ENCODE measurements at places on chromosomes 2 and 18. TPM values are rescaled to one million over a fixed set of nuclear protein-coding genes. Genes with fewer than 3 reads are reported as not detected.

- no peak overlapping the region for H3K4me3 ChIP-seq
- peaks cover 4% of the 10 kb centered on the region for H3K4me1 ChIP-seq
- H3K36me3 ChIP-seq, result no peaks in the 10 kb centered on the region
- no peak for DNase-seq
Observed at GRCh38 chr2:233915128-233915527, 2.0 kb upstream of the TRPM8 start.

The SDC1 gene
- 0.67 TPM for total RNA-seq

DNA sequence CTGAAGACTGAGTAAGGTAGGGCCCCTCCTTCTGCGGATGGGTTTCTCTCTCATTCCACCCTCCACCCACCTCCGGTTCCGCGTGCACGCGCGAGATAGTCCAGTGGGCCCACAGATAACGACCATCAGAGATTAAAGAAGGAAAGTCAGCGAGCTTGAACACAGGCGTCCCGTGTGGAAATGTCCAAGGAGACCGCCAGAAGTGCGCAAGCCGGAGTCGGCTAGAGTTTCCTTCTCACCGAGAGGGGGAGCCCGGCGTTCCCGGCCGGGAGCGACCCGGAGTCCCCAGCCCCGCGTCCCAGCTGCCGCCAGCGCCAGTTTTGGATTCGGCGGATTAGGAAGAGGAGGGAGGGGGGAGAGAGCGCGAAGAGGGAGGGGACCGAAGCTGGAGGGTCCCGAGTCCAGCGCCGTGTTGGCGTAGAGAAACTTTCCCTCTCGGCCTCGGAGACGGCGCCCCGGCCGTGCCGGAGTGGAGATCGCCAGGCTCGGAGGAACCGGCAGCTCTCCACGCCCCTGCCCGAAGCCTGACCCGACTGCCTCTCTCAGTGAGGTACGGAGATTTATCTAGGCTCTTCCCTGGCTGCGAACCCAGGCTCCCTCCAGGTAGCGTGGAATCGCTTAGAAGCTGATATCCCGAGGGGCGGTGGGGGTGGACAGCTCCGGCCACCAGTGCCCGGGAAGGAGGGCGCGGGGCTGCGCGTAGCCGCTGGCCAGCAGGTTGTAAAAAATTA, at the start of gene GULP1:
GULP1 (plus strand) TSS at position 258 of the 731 bp plus-strand sequence. CDS start 185,829 bp downstream, outside the sequence.
- H3K27ac ChIP-seq, result no peak within 1 kb of the TSS
- peak; percentile 7 for DNase-seq
- no peak within 1 kb of the TSS for H3K4me3 ChIP-seq
- no peaks in the 10 kb centered on the region for H3K36me3 ChIP-seq
- peaks cover 41% of the 10 kb centered on the region for H3K27me3 ChIP-seq

The INPP4A gene
- 34.8 TPM for total RNA-seq

The CHN1 gene
- 3.3 TPM for total RNA-seq

DNA sequence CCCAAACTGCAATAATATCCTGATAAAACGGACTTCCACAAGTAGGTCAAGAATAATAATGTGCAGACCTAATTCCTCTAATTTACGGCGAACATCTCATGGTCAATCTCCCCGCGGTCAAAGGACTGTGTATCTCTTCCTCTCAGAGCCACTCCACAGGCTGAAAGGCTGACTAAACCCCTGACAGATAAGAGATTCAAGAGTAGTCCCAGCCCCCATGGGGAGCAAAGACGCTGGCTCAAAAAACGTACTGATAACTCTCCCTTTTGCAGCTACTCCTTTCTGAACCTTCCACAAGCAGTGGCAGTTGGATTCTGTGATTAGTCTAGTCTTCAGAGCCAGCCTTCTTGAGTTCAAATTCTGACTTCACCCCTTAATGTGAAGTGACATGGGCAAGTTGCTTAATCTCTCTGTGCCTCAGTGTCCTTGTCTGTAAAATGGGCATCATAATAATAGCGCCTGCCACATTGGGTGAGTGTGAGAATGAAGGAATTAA, 19.7 kb upstream of the IL18R1 start:
- peaks cover 4% of the 10 kb centered on the region for H3K27me3 ChIP-seq
- no peak overlapping the region for H3K4me3 ChIP-seq
- DNase-seq, result no peak
- no peak overlapping the region for H3K27ac ChIP-seq

The EPHA4 gene
- total RNA-seq, result 1.3 TPM

- H3K36me3 ChIP-seq, result peaks cover 37% of the 10 kb centered on the region
- no peaks in the 10 kb centered on the region for H3K27me3 ChIP-seq
- no peak overlapping the region for H3K27ac ChIP-seq
- H3K4me3 ChIP-seq, result no peak overlapping the region
- no peaks in the 10 kb centered on the region for H3K4me1 ChIP-seq
Observed at GRCh38 chr18:46832849-46833248, 76.0 kb upstream of the ST8SIA5 start.

GRCh38 chr2:226883296-226883795, 47.5 kb downstream of the RHBDD1 start:
- H3K4me1 ChIP-seq, result peaks cover 10% of the 10 kb centered on the region
- H3K27ac ChIP-seq, result no peak overlapping the region
- H3K36me3 ChIP-seq, result peaks cover 47% of the 10 kb centered on the region
- no peaks in the 10 kb centered on the region for H3K27me3 ChIP-seq
- DNase-seq, result no peak
- H3K4me3 ChIP-seq, result no peak overlapping the region

- H3K27me3 ChIP-seq, result peaks cover 2% of the 10 kb centered on the region
- DNase-seq, result no peak
- H3K36me3 ChIP-seq, result no peaks in the 10 kb centered on the region
- H3K27ac ChIP-seq, result no peak overlapping the region
- H3K4me3 ChIP-seq, result no peak overlapping the region
- H3K4me1 ChIP-seq, result peaks cover 11% of the 10 kb centered on the region
Observed at GRCh38 chr18:67379981-67380380, 136.5 kb downstream of the DSEL start.

GRCh38 chr2:81007104-81007503, 702.6 kb upstream of the LRRTM1 start:
- DNase-seq, result no peak
- H3K4me1 ChIP-seq, result no peaks in the 10 kb centered on the region
- no peaks in the 10 kb centered on the region for H3K27me3 ChIP-seq
- no peak overlapping the region for H3K27ac ChIP-seq
- peaks cover 1% of the 10 kb centered on the region for H3K36me3 ChIP-seq
- H3K4me3 ChIP-seq, result no peak overlapping the region

DNA sequence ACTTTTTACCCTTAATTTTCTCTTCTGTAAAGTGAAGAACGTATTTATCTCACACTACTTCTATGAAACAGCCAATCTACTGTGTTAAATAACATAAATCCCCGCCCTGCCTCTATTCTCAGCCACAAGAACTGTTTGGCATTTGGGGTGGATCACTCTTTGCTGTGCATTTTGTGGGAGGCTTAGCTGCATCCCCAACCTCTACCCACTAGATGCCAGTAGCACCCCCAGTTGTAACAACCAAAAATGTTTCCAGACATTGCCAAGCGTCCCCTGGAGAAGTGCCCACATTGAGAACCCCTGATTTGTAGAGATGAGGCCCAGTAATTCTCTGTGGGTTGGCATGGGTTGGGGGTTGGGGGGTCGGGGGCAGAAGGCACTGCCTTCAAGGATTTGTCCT, 94.7 kb upstream of the BOD1L2 start:
- H3K27me3 ChIP-seq, result peaks cover 11% of the 10 kb centered on the region
- no peaks in the 10 kb centered on the region for H3K36me3 ChIP-seq
- DNase-seq, result no peak
- no peak overlapping the region for H3K4me3 ChIP-seq

GRCh38 chr2:28896906-28897305, 2.4 kb downstream of the WDR43 start:
- peaks cover 16% of the 10 kb centered on the region for H3K36me3 ChIP-seq
- peak overlapping the region; percentile 100 for H3K4me3 ChIP-seq
- H3K27ac ChIP-seq, result no peak overlapping the region

The RAB10 gene
- total RNA-seq, result 93.0 TPM

The KRTCAP3 gene
- total RNA-seq, result 5.0 TPM

The TEX44 gene
- not detected for total RNA-seq

GRCh38 chr2:69344305-69344704, 42.7 kb downstream of the GFPT1 start:
- peaks cover 15% of the 10 kb centered on the region for H3K4me1 ChIP-seq
- no peak overlapping the region for H3K27ac ChIP-seq
- H3K27me3 ChIP-seq, result no peaks in the 10 kb centered on the region
- H3K4me3 ChIP-seq, result no peak overlapping the region
- H3K36me3 ChIP-seq, result peaks cover 29% of the 10 kb centered on the region

GRCh38 chr18:68660354-68661183, 54.3 kb downstream of the TMX3 start:
- H3K27ac ChIP-seq, result no peak overlapping the region
- H3K27me3 ChIP-seq, result no peaks in the 10 kb centered on the region
- DNase-seq, result no peak
- no peak overlapping the region for H3K4me3 ChIP-seq
- no peaks in the 10 kb centered on the region for H3K36me3 ChIP-seq

The IFT172 gene
- total RNA-seq, result 9.2 TPM

The RAB31 gene
- 0.38 TPM for total RNA-seq

The ALPI gene
- not detected for total RNA-seq

DNA sequence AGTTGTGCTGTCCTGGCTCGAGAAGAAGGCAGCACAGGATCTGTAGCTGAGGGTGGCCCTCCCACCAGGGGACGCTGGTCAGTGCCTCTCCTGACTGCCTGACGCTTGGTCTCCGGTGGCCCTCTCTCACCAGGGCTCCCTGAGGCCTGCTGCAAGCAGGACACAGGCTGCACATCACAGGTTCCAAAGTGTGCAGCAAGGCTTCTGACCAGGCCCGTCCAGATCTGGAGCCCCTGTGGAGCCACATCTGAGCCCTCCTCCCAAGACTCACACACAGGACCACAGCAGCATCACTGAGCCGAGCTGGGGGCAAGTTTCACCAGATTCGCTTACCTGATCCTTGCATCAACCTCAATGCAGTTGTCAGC, 12.1 kb downstream of the AMER3 start:
- H3K4me3 ChIP-seq, result no peak overlapping the region
- H3K4me1 ChIP-seq, result no peaks in the 10 kb centered on the region
- H3K27me3 ChIP-seq, result peaks cover 10% of the 10 kb centered on the region

- no peak for DNase-seq
- no peaks in the 10 kb centered on the region for H3K27me3 ChIP-seq
- H3K4me3 ChIP-seq, result no peak overlapping the region
- no peaks in the 10 kb centered on the region for H3K4me1 ChIP-seq
- no peak overlapping the region for H3K27ac ChIP-seq
Observed at GRCh38 chr2:57677296-57677695, 369.3 kb upstream of the VRK2 start.

DNA sequence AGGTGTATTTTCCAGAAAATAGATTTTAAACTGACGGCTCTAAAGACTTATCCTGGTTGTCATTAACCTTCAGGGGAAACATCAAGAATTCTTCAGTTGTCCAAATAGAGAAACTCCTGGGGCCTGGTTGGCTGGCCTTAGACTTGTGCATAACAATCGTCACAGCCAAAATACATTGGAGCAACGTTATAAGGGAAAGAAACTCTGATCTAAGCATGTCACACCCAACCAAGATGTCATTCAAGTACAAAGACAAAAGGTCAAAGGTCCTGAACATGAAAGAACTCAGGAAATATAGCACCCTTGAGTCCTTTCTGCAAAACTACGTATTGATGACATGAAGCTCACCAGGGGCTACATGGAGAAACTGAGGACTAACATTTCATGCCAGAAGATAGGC, 23.8 kb upstream of the APCDD1 start:
- H3K27ac ChIP-seq, result no peak overlapping the region
- no peak overlapping the region for H3K4me3 ChIP-seq
- no peaks in the 10 kb centered on the region for H3K27me3 ChIP-seq
- DNase-seq, result no peak

DNA sequence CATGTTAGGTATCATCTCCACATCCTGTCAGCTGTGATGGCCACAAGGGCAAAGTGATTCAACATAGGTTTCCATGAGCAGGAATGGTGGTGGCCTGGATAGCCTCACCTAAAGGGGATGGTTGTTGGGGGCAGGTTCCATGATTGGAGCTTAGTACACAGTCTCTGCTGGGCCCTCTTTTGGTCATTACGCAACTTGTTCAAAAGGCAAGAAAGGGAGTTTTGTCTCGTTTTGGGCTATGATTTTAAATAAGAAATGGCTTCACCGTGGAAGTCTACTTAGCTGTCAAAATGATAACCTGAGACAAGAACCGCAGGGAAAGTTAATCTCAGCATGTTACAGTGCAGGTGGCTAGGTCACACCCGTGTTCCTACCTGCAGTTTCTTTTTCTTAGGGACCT, 13.1 kb upstream of the MC4R start:
- no peaks in the 10 kb centered on the region for H3K27me3 ChIP-seq
- H3K4me1 ChIP-seq, result no peaks in the 10 kb centered on the region
- no peak for DNase-seq
- H3K36me3 ChIP-seq, result no peaks in the 10 kb centered on the region
- no peak overlapping the region for H3K27ac ChIP-seq

DNA sequence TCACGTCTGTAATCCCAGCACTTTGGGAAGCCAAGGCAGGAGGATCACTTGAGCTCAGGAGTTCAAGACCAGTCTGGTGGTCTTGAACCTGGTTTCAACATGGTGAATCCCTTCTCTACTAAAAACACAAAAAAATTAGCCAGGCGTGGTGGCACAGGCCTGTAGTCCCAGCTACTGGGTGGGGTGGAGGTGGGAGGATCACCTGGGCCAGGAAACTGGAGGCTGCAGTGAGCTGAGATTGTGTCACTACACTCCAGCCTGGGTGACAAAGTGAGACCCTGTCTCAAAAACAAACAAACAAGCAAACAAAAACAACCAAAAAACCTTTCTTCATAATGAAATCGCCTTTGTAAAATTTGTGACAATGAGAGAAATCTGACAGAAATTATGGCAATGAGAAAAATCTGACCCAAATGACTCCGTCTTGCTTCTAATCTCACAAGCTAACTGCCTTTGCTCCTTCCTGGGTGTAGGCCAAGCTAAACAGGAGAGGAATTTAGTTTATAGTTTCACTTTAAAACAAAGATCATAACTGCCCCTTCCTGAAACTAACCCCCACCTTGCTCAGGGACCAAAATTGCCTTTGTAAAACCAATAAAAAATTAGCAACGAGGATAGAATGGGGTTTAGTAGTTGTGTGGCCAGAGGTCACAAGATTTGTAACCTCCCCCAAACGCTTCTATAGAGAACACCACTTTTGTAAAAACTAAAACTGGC, 60.7 kb upstream of the KIF5C start:
- no peak overlapping the region for H3K27ac ChIP-seq
- H3K27me3 ChIP-seq, result peaks cover 9% of the 10 kb centered on the region
- DNase-seq, result no peak
- no peaks in the 10 kb centered on the region for H3K36me3 ChIP-seq

DNA sequence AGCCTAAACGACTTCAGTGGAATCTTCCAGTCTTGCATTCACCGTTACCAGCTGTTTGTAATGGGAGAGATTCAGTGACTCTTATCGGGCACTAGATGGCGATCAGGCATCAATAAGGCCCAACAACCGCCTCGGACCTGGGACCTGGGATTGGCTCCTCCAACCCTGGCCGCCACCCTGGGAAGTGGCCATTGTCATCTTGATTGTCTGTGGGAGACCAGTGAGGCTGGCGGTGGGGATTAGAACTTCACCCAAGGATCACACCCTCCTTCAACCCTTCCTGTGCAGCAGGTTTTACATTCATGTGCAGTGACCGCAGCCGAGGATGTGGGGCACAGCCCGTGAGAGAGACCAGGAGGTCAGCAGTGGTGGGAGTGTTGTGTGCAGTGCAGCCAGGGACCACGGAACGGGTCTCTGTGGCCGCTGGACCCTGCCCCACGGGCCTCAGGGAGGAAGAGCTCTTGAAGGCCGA, 85.3 kb downstream of the SPP2 start:
- no peaks in the 10 kb centered on the region for H3K27me3 ChIP-seq
- H3K27ac ChIP-seq, result no peak overlapping the region
- no peak overlapping the region for H3K4me3 ChIP-seq
- H3K36me3 ChIP-seq, result no peaks in the 10 kb centered on the region
- DNase-seq, result peak; percentile 67

All from activated naive CD4-positive, alpha-beta T cell treated with anti-CD3 and anti-CD28 coated beads for 36 hours (primary cell).